ENCODE measurements at places on chromosomes 5 and 9.

DNA sequence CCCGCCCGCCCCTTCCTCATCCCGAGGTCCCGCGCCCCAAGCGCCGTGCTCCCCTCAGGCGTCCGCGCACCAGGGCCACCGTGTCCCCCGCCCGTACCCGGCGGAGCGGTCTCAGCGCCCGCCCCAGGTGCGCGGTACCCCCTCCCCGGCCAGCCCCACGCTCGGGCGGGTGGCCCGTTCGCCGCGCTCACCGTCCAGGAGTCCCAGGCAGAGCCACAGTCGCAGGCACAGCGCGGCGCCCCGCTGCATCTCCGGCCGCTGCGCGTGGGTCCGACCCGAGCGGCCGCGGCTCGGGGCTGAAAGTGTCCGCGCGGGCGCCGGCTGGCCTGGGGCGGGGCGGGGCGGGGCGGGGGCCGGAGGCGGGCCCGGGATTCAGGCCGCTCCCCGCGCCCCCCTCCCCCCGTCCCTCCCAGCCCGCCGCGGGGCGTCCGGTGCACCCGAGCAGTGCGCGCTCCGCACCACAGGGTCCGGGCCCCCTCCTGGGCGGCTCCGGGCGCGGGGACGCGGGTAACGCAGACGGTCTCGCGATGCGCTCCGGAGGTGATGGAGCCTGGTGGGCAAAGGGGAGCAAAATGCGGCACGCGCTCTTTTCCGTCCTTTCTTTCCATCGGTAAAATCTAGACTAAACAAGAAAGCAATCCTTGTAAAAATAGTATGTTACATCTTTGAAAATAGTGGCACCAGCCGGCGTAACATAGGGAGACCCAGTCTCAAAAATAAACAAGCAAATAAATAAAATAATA is at the start of gene FLT4:
Gene FLT4 (minus strand): TSS at position 304 of the 743 bp plus-strand sequence. CDS start 55 bp downstream, at position 249.
- DNase-seq: no peak

DNA sequence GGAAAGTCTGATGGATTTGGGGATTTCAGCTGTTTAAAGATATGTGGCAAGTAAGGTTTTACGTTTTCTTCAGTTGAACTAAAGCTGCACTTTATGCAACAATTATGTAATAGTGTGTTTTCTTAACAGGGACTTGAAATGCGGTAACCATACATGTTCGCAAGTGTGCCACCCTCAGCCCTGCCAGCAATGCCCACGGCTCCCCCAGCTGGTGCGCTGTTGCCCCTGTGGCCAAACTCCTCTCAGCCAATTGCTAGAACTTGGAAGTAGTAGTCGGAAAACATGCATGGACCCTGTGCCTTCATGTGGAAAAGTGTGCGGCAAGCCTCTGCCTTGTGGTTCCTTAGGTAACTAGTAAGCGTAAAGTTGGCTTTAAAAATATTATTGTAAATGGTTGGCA is 28.5 kb downstream of the NFX1 start:
- no peak for DNase-seq

GRCh38 chr9:127903557-127904475 is 4.4 kb upstream of the ST6GALNAC6 start:
- no peak for DNase-seq

- DNase-seq: no peak
These were observed 91.6 kb downstream of the NFIB start for GRCh38 chr9:14222149-14222835.

DNA sequence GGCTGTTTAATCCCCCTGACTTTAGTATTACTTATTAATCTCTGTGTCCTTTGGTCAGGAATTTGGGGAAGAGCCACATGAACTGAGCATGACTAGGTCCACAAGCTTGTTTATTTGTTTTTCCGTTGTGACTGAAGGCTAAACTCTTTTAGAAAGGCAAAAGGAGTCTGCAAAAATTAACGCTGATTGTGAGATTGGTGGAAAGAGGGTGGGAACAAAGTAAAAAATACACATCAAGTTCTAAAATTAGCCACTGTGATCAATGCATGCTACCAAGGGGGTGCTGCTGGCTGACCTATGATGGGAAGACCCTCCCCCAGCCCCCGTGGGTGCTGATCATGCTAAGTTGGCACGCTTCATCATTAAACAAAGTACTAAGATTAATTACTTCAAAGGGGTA is 356.8 kb downstream of the ADGRV1 start:
- DNase-seq: no peak

DNA sequence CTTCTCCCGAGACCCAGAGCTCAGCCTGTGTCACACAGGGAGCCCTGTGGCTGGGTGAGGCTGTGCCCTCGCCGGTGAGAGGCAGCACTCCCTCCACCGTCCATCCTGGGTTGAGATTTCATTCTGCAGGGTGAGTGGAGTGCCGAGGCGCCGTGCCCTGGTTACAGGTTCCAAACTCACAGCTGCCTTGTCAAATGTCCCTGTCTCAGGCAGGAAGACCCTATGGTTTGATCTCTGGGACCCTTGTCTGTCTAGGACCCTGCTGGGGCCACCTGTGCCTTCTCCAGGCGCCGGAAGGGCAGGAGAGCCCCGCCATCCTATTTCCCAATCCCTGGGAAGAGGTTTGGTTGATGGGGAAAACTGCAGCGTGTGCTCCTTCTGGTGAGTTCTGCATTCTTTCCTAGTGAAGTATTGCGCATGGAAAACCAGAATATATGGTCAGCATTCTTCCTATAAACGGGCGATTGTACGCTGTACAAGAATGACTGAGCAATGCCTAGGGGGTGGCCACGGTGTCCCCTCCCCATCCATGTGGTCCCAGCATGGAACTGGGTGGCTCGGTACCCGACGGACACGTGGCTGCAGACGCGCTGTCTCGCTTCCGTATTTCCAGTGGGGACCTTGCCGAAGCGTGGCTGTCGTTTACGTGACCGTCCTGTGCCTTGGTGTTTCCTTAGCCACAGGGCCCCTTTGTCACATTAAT is 95.9 kb upstream of the COL5A1 start:
- DNase-seq: no peak

DNA sequence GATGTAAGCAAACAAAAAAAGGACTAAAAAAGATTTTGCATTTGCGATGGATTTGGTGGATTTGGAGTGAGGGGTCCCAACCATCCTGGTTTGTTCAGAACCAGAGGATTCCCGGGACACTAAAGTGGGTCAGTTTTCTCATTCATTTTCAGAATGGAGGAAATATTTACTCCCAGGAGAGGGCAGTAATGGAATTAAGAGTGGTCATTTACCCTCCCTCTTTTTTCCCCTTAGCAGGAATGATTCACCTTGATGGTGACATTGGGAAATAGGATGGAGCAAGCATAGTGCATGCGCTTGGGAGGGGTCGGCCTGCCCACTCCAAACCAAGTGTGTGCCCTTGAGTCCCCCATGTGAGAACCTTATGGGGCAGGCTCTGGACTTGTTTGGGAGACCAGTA is 164.2 kb upstream of the PUM3 start:
- no peak for DNase-seq

- DNase-seq: no peak
These were observed 85.8 kb upstream of the IL6ST start for GRCh38 chr5:56080375-56081052.

GRCh38 chr5:148849461-148849860 is 23.1 kb downstream of the ADRB2 start:
- DNase-seq: no peak

DNA sequence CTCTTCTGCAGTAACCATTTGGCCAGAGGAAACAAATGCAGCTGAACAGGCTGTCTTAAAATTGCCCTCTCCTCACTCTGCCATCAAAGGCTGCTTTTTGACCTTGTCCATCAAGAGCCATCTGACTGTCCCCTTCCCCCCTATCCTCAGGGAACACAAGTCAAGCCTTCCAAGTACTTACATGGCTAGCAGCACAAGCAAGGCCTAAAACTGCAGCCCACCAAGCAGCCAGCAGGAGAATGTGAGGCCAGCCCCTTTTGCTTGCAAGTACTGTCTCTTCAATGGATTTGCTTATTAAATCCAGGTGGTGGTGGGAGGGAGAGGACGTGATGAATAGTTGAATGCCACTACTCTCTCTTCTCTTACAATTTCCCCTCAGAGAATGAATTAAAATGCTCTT is 83.5 kb downstream of the HTR1A start:
- DNase-seq: no peak

DNA sequence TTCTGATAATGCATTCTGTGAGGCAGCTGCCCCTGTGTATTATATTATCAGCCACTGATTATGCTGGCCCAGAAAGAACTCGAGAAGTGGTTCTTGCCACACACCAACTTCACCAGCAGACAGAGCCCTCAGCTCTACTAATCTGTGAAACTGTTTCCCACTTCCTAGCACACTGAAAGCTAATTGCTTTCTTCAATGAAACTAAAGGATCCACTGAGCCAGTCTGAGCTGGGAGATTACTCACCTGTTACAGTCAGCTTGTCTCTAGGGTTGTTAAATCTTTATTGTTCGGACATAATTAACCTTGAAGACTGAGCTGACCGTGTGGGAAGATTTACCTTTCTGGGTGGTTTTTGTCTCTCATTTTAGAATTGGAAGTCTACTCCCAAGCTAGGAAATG is 263.2 kb downstream of the KCTD16 start:
- no peak for DNase-seq

GRCh38 chr9:23829580-23830475 is 3.8 kb upstream of the ELAVL2 start:
- no peak for DNase-seq

GRCh38 chr5:60372786-60373185 is 327.2 kb downstream of the DEPDC1B start:
- DNase-seq: no peak

DNA sequence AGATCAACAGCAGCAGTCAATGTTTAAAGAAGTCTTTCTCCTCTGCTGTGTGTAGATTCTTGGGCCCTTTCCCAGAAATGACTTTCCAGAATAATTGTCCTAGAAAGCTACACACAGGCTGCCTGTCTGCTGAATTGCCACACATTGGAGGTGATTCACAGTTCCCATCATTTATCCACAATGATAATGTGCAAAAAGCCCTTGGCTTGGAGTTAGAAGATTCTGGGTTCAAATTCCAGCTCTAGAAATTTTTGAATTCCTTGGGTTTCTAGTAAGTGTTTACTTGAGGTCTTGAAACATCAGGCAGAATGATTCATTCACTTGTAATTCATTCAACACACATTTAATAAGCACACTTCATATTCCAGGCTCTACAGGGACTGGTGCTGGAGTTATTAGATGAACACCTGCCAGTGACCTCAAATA is 28.6 kb upstream of the EPB41L4B start:
- DNase-seq: no peak

Measured in HCT116 (cell line).